ENCODE measurements at places on chromosomes 7 and 10. TPM values are rescaled to one million over a fixed set of nuclear protein-coding genes. Genes with fewer than 3 reads are reported as not detected.

DNA sequence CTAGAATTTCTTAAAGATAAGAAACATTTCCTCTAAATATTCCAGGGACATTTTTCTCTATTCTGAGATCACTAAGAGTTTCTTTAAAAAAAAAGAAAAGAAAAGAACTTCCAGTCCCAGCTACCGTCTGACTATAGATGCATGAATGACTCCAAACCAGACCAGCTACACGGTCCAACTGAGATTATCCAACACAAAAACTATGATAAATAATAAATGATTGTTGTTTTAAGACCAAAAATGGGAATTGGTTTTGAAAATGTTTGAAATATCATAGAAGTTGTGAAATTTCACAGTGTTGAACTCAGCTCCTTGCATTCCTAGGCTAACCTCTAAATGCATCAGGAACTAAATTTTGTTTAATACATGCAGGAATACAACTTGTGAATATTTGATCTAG, 1619.6 kb upstream of the LRRTM3 start:
- no peak for DNase-seq

GRCh38 chr7:108413782-108414492, 42.3 kb downstream of the NRCAM start:
- DNase-seq = no peak

GRCh38 chr7:49769285-49769857, 4.1 kb upstream of the VWC2 start:
- no peak for DNase-seq

DNA sequence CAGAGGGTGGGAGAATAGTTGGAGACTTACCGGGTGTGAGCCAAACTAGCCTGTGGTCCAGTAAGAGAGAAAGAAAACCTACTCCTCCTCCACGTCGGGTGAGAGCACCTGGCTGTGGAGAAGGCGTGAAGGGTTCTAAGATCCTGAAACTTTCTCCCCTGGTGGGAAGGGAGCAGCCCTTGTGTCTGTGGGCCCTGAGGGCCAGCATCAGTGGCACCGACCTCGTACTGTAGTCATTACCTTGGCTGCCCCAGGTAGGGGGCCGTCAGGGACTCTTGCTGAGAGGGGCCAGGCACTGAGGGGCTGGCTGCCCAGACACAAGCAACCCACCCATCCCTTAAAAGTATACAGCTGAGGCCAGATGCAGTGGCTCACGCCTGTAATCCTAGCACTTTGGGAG, 69.5 kb upstream of the LOXL4 start:
- DNase-seq = no peak

- no peak for DNase-seq
Measured at GRCh38 chr10:123150986-123151736, 3.0 kb upstream of the BUB3 start.

DNA sequence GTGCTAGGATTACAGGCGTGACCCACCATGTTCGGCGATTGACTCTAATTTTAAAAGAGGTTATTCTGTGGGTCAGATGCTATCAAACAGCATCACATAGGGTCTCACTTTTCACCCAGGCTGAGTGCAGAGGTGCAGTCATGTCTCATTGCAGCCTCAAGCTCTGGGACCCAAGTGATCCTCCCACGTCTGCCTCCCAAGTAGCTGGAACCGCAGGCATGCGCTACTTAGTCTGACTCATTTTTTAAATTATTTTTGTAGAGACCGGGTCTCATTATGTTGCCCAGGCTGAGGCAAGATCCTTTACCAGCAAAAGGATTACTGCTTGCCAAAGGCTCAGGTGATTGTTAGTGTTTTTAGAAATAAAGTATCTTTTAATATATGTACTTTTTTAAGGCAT, 42.9 kb upstream of the STOX1 start:
- DNase-seq = no peak

- no peak for DNase-seq
Measured at GRCh38 chr10:100158044-100158805, 27.6 kb downstream of the ERLIN1 start.

GRCh38 chr10:104098358-104098925, 12.8 kb upstream of the COL17A1 start:
- no peak for DNase-seq

GRCh38 chr10:30051220-30051619, 8.2 kb downstream of the JCAD start:
- no peak for DNase-seq

- DNase-seq = no peak
Measured at GRCh38 chr10:93071674-93072224, 1.9 kb upstream of the CYP26A1 start.

DNA sequence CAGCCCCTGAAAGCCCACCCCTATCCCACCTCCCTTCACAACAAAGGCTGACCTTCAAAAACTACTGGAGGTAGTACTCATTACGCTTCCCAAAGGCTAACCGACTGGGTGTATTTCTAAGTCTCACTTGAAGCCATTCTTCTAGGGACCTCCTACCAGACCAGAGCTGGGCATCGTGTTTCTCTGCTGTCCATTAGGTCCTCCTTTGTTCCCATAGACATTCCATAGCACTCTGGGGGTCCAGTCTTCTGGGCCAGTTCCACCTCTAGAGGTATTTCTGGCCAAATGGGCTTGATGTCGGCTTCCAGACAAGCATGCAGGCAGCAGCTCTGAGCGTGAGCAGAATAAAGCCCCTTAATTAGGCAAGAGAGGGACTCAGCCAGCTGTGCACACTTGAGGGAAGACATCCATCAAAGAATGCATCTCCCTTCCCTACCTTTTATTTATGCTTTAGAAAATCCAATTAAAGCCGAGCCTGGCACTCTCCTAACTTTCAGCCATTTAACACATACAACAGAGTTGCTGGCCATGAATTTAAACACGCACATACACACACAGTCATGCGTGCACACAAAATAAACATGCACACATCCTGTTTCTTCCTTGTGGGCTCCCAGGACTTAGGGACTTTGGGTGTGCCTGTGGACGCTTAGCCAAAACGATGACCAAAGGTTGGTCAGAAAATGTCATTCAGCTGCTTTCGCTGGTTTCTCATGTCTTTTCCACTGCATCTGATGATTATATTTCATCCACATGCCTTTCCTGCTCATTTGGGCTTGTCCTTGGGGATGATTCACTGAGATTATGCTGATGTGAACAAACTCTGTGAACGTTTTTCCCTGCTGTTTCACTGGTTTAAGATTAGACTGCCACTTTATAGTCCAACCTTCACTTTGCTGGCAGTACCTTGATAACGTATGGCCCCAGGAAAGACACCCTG, 362.0 kb upstream of the NFE2L3 start:
- DNase-seq = peak; percentile 11

- DNase-seq = no peak
Measured at GRCh38 chr10:97543025-97543546, 29.5 kb upstream of the ANKRD2 start.

TAS2R41 gene
- not detected for total RNA-seq

HTR7 gene
- total RNA-seq = not detected

ARHGEF35 gene
- 0.30 TPM for total RNA-seq

PAPOLB gene
- total RNA-seq = not detected

STEAP4 gene
- total RNA-seq = not detected

Measured in Karpas-422 (cell line).